Fibroblast of mammary gland (primary cell): ENCODE measurements at places on chromosomes 6 and 20.
A peak's percentile ranks its signal among the peaks of the same experiment; 100 is the strongest.

DNA sequence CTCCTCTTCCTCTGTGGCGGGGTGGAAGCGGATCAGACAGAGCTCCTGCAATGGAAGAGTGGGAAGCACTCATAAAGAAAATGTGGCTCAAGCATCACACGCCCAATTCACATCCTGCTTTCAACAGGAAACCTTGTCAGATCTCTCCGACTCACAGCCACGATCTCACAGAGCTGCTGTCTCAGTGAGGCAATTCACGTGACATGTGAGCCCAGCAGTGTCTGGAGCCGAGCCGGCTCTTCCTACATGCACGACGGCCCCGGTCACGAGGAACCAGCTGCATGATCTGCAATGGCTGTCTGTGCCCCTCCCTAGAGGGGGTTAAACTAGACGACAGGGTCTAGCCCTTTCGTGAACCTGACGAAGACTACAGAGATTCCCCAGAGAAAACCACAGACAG is 29.5 kb upstream of the TCFL5 start:
- no peak for DNase-seq

GRCh38 chr6:7155871-7156579 is 48.3 kb downstream of the RREB1 start:
- no peak for DNase-seq

DNA sequence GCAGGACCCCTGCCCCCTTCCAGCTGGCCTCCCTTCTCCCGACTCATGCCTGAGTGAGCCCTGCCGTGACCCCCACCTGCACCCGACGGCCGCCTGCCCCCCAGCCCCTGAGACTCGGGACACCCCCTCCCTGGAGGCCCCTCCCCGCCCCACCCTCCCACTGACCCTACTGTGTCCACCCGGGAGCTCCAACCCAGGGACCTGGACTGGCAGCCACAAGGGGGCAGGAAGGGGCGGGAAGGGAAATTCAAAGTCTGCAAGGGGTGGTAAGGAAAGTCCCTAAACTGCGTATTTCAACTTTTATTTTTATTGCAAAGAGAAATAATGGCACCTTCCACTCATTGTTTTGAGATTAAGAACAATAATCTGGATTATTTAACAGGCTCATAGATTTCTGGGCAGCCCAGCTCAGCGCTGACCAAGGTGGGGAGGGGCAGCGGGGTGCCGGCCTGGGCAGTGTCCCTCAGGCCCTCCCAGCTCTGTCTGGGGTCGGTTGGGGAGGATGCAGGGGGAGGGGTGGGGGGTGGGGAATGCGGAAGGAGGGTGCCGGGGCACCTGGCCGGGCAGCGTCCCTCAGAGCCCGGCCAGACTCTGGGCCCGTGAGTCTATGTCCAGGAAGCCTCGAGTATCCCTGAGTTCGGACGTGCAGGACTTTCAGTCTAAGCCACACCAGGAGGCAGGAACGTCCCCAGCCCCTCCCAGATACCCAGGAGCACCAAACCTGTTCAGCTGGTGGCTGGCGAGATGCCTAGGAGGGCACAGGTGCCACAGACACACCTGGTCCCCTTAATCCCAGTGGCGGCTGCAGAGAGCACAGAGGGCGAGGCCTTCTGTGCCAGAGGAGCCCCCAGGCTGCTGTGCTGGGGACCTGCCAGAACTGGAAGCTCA is 1.3 kb upstream of the PTK6 start:
- peak; percentile 46 for DNase-seq

GRCh38 chr6:13286181-13286580 is 42.2 kb downstream of the TBC1D7 start:
- no peak for DNase-seq

DNA sequence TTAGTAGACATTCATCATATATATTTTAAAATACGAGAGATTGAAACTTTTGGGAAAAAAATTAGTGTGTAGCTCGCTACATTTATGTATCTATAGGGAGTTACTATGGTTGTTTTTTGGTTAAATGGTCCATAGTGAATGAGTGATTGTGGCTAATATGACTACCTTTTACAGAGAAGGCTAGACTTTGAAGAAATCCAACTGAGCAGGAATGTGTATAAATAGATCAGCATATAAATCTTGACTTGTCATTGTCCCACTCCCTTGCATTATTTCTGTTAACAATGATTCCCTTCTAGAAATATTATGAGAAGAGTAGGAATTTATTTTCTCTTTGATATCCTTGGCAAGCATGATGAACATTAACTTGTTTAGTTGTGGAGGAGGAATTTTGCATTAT is 737.8 kb upstream of the MAP3K7 start:
- DNase-seq: no peak

DNA sequence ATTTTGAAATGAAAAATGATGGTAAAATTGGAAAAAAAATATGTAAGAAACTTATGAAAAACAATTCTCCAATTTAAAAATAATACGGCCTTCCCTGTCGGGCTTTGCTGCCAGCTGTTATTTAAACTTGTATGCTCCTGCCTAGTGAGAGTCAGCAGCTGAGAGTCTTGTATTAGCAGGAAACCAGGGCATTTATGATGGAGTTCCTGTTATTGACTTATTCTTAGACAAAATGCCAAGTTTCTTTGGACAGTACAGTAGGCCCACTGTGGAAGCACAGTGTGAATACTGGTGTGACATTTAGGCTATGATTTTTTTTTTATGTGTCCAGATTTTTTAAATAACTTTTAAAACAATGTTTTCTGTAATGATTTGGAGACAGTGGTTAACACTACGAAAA is 42.1 kb downstream of the GMDS start:
- DNase-seq: no peak

GRCh38 chr6:44185953-44186634 is 27.5 kb downstream of the CAPN11 start:
- no peak for DNase-seq

DNA sequence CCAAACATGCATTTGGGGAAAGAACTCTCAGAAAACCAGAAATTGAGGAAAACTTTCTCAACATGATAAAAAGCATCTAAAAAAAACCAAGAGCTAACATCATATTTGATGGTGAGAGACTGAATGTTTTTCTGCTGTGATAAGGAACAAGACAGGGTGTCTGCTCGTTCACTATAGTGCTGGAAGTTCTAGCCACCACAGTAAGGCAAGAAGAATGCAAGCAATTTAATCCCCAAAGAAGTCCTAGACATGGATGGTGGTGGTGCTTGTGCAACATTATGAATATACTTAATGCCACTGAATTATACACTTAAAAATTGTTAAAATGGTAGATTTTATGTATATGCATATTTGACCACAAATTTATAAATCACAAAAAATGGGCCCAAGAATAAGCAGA is 53.4 kb downstream of the LYRM2 start:
- DNase-seq: no peak

- DNase-seq: peak; percentile 38
Measured at GRCh38 chr6:140264431-140264830, 890.0 kb upstream of the CITED2 start.

GRCh38 chr20:37711994-37712964 is 18.4 kb downstream of the CTNNBL1 start:
- no peak for DNase-seq

GRCh38 chr6:96872976-96873375 is 24.7 kb downstream of the NDUFAF4 start:
- no peak for DNase-seq

DNA sequence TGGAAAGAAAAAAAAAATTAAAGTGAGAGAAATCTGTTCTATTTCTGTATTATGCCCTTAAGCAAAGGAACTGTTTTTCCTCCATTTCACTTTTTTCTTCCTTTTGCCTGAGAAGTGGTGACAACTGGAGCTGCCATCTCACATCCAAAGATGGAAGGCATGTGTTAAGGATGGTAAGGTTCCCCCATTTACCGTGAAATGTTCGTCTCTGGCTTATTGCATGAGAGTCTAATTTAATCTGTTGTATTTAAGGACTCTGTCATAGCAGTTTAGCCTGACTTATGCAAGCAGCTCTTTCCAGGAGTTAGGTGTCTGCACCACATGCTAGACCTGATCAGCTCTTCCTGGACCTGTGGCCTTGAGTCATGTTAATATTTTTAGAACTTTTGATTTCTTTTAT is 389.5 kb upstream of the MAP3K7 start:
- no peak for DNase-seq

DNA sequence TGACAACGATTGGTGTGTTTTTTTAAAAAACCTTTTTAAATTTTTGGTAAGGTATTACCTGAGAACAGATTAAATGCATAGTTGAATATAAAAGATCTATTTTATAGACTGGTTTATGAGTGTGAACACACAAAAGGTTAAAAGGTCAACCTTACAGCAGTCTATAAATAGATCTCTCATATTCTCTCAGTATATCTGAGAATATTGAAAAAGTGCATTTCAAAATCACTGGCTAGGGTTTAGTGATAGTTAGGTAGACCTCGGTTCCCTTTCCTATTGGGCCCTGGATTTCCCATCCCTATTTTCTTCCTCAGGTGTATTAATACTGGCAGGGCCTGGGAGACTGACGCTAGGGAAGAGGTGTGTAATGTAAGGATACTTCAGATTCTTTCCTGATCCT is 723 bp upstream of the ZNF451 start:
- no peak for DNase-seq

DNA sequence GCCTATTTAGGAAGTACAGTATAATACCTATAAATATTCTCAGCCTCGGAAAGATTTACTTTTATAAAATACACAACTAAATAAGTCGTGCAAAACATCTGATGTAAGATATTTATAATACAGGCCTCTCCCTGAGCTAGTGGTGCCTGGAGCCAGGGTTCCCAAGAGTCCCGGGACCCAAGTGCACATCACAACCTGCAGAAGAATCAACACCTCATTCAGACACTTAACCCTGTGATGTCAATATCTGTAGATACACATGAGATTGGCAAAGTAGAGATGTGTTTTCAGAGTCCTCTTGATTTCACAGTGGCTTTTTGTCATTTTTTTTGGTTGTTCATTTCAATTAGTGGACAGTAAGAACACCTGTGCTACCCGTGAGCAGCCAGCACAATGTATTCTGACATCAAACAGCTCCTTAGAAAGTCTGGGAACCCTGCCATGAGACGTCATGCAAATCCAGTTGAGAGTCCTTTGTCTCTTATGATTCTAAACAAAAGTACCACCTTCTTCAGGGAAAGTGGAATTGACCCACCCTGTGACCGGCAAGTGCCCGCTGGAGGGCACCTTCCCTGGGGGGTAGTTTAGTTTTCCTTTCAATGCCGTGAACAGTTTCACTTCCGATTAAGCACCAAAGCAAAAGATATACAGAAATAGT is 101.6 kb downstream of the DACT2 start:
- no peak for DNase-seq

- DNase-seq: no peak
Measured at GRCh38 chr6:63816401-63816981, 180.9 kb downstream of the PHF3 start.

DNA sequence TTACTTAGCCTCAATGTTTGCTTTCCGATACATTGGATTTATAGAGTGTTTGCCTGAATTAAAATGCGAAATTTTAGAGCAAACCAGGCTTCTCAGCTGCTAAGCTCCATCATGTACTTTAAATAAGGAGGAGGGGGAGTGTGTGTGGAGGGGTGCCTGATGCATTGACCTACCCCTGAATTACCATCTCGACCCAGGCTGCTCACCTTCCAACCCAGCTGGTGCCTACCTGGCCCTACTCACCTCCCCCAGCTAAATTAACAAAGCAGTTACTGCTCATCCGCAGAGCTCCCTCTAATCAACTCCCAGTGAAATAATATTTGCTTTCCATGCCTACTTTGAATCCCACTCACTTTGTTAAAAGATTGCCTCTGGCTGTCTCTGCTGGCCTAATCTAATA is 544.5 kb downstream of the MAFB start:
- DNase-seq: no peak

DNA sequence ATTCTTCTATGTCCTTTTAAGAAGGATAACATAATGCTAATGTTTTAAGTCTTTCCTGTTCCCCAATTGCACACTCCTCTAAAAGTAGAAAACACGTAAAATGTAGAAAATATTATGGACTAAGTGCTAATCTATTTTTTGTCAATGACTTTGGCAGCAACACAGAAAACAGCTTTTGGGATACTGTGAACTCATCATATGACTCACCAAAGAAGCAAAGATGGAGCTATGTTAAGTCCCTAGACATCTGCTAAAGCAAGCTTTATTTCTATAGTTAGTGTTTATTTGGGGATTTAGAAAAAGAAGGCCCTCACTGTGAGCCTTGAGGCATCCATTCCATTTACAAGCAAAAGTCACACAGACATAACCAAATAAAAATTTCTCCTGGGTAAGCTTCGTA is 23.0 kb downstream of the OPN5 start:
- DNase-seq: peak; percentile 24
